ENCODE measurements at places on chromosomes 11 and 22. TPM values are rescaled to one million over a fixed set of nuclear protein-coding genes. Genes with fewer than 3 reads are reported as not detected.

The MPZL2 gene
- 1.6 TPM for polyA plus RNA-seq

The SLCO2B1 gene
- 0.50 TPM for polyA plus RNA-seq

The MS4A1 gene
- polyA plus RNA-seq = 329 TPM

The VPREB3 gene
- 6.6 TPM for polyA plus RNA-seq

The CNTF gene
- polyA plus RNA-seq = 0.47 TPM

The CD6 gene
- polyA plus RNA-seq = 6.8 TPM

GRCh38 chr22:26672060-26672471 is 14.7 kb downstream of the MIAT start:
- DNase-seq = no peak

GRCh38 chr22:31044262-31044861 is 36.8 kb upstream of the SMTN start:
- no peak for DNase-seq

- DNase-seq = no peak
Observed at GRCh38 chr11:23041001-23041503, 180.8 kb upstream of the CCDC179 start.

GRCh38 chr11:131614631-131615030 is 244.2 kb downstream of the NTM start:
- no peak for DNase-seq

GRCh38 chr11:24413391-24413790 is 83.5 kb upstream of the LUZP2 start:
- DNase-seq = no peak
